ENCODE measurements at places on chromosomes 6 and 20. TPM values are rescaled to one million over a fixed set of nuclear protein-coding genes. Genes with fewer than 3 reads are reported as not detected.

TINAG gene
- total RNA-seq: 0.16 TPM

PTGIS gene
- total RNA-seq: 26.9 TPM

NOP56 gene
- total RNA-seq: 45.6 TPM

ANKEF1 gene
- total RNA-seq: 0.73 TPM

STXBP5 gene
- total RNA-seq: 13.0 TPM

SAPCD1 gene
- total RNA-seq: 0.86 TPM

ANKRD66 gene
- not detected for total RNA-seq

KIAA1755 gene
- total RNA-seq: 5.4 TPM

SERPINB6 gene
- total RNA-seq: 265 TPM
